ENCODE measurements at places on chromosomes 5 and 9.

DNA sequence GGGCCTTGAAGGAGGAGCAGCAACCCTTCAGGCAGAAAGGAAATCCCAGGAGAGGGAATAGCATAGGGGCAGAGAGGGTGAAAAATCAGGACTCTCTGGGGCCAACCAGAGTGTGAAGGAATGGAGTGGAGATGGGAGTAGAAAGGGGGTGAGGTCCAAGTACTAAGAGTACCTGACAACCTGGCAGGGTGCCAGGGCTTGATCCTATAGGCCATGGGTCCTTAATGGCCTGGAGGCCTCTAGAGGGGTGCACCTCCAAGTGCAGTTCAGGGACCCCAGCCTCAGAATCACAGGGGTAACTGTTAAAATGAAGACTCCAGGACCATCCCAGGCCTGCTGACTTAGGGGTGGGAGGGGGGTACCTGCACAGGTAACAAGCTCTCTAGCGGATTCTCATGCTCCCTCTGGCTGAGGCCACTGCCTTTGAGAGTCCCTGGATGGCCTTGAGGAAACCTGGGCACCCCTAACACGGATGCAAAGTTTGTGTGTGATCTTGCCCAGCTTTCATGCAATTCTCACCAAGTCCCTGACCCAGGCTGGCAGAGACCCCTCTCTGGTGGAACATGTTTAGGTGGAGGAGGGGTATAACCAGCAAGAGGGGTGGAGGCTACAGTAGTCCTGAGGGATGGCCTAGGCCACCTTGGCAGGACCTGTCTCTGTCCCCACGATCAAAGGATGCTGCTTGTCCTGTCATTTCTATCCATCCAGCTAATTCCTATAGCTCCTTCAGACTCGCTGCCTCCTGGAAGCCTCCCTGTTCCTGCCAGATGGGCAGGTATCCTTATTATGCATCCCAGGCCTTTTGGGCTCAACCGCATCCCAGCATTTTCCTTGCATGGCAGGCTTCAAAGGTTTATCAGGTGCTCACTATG lies 17.6 kb upstream of the CSF1R start:
- DNase-seq = no peak

- DNase-seq = no peak
Measured at GRCh38 chr9:30504502-30504905, 1879.9 kb upstream of the ACO1 start.

DNA sequence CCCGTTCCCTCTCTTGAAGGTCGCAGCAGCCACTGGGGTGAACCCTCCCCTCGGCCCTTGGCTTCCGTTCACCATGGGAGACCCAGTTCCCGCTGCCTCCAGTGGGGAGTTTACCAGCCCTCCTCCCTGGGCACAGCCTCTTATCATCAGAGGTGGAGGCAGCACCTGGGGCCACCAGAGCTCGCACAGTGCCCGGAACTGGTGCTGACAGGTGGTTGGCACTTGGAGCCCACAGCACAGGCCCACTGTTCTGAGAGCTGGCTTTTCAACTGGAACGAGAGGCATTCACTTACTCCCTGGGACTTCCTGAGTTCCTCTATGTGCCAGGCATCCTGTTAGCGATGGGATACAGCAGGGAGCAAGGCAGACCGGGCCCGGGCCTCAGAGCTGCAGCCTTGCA lies 106.8 kb upstream of the FCN2 start:
- no peak for DNase-seq

GRCh38 chr5:167653645-167654106 lies 637.8 kb upstream of the WWC1 start:
- DNase-seq = no peak

- DNase-seq = no peak
Measured at GRCh38 chr5:111582993-111583601, 70.8 kb upstream of the STARD4 start.

DNA sequence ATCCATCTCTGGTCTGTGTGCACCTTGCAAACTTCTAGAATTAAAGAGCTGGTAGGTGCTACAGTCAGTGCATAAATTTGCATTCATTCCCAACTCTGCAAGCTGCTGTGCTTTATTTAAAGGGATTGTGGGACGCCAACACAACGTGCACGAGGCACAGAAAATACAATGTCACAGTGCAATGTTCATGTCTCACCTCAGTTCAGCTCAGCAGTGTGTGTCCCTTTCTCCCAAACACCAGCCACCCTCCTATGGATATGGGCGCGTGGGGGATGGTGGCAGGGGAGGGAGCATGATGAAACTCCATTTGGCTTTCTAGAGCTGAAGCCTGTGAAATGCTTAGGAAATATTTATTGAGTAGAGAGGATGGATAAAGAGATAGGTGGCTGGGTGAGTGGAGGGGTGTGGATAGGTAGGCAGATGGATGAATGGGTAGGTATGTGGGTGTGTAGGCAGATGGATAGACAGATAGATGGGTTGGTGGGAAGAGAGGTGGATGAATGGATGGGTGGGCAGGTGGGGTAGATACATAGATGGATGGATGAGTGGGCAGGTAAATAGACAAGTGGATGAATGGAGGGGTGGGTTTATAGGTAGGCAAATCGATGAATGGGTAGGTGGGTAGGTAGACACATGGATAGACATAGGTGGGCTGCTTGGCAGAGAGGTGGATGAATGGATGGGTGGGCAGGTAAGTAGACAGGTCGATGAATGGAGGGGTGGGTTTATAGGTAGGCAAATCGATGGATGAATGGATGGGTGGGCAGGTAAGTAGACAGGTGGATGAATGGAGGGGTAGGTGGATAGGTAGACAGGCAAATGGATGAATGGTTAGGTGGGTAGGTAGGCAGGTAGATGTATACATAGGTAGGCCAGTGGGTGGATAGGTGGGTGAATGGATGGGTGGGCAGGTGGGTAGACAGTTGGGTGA lies 92.7 kb upstream of the FCN2 start:
- no peak for DNase-seq

- no peak for DNase-seq
Measured at GRCh38 chr9:121283080-121283398, 15.1 kb downstream of the GSN start.

DNA sequence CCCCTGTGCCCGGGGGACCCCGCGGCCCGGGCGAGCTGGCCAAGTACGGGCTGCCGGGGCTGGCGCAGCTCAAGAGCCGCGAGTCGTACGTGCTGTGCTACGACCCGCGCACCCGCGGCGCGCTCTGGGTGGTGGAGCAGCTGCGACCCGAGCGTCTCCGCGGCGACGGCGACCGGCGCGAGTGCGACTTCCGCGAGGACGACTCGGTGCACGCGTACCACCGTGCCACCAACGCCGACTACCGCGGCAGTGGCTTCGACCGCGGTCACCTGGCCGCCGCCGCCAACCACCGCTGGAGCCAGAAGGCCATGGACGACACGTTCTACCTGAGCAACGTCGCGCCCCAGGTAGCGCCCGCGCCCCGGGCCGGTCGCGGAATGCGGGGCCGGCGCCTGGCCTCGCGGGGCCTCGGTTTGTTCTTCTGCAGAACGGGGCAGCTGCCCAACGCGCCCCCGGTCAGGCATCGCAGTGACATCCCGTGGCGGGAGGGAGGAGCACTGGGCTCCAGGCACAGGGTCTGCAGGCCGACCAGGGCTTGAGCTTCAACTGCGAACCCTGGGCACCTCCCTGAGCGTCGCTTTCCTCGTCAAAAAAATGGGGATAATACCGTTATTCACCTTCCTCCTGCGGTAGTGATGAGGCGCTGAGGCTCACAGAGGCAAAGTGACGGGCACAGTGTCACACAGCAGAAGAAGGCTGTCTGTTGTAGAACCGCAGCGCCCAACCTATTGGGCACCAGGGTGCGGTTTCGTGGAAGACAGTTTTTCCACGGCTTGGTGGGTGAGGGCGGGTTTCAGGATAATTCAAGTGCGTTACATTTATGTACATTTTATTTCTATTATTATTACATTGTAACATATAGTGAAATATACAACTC lies 777 bp downstream of the ENDOG start:
- DNase-seq = peak; percentile 27

- DNase-seq = no peak
Measured at GRCh38 chr9:119639287-119639955, 270.2 kb upstream of the BRINP1 start.

DNA sequence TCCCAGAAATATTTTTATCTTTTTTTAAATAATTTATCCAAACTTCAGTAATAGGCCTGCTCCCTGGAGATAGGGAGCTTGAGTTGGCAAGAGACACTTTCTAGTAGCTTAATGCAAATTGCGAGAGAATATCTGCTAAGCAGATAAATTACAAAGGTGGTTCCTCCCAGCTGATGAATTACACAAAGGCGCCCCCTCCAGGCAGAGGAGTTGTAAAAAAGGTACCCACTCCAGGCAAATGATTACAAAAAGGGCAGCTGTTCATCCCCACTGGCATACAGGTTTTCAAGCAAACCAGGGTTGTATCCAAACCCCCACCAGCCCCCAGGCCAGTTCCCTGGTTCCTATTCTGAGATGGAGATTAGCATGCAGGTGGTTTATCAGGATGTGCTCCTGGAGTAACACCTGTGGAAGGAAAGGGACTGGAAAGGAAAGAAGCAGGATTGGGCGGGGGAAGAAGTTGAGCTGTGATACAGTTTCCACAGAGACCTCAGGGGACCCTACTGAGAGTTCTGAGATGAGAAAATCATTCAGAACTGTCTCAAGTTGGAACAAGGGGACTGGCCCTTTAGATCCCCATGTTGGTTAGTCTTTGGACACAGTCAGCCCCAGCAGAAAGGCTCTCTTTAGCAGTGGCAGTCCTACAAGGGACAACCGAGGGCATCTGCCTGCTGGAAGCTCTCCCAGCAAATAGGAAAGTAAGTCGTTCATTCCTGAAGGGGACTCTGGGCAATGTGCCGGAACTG lies 25.5 kb downstream of the ESM1 start:
- no peak for DNase-seq

- DNase-seq = no peak
Measured at GRCh38 chr5:56851258-56851941, 36.1 kb downstream of the MAP3K1 start.

DNA sequence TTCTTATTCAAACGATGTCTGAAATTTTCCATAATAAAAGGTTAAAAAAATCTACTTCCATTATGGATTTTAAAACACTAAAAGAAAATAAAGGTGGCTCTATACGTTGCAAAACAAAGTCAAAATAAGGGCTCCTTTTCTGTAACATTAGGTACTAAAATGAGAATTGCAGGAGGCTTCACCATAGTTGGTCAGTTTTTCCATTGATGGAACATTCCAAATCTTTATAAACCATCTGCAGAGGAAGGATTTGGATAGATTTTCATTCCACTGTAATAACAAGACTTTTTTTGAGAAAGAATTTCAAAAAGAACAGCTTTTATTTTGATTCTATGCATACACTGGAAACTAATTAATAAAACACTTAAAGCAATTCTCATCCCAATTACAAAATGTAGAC lies 145.6 kb downstream of the LURAP1L start:
- no peak for DNase-seq

DNA sequence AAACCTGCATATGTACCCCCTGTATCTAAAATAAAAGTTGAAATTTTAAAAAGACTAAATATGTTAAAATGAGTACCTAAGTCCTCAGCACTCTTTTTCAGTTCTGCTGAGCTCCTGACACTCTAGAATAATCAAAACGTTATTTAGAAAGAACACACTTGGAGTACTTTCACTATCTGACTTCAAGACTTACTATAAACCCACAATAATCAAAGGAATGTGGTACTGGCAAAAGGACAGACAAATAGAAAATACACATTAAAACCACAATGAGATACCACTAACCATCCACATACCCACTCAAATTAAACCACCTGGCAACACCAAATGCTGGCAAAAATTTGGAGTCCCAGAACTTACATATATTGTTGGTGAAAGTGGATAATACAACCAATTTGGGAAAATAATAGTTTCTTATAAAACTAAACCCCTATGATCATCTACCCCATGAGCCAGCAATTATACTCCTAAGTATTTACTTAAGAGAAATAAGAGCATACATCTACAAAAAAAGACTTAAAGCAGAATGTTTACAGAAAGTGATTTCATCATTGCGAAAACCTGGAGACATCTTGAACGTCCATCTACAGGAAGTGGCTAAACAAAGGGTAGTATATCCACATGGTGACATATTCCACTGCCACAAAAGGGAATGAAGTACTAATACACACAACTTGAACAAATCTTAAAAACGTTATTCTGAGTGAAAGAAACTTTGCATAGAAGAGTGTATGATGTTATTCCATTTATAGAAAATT lies 12.8 kb upstream of the PRSS3 start:
- no peak for DNase-seq

GRCh38 chr9:128056086-128056485 lies 11.0 kb downstream of the NAIF1 start:
- DNase-seq = no peak

DNA sequence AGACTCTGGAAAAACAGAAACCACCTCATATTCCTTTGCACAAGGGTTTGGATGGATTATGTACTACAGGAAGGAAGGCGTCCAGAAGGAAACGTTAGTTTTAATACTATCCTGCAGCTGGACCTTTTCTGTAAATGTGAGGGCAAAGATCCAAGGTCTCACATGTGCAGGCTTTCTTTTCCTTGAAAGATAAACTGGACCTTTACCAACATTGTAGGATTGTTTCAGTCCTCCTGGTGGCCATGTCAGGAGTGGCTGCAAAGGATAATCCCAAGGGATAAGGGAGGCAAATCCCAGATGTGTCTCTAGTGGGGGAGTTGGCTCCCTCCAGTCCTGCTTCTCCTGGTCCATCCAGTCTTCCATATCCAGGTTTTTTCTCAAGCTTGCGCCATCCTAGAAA lies 397.5 kb downstream of the HTR1A start:
- DNase-seq = no peak

- no peak for DNase-seq
Measured at GRCh38 chr5:9112520-9113291, 433.2 kb downstream of the SEMA5A start.

DNA sequence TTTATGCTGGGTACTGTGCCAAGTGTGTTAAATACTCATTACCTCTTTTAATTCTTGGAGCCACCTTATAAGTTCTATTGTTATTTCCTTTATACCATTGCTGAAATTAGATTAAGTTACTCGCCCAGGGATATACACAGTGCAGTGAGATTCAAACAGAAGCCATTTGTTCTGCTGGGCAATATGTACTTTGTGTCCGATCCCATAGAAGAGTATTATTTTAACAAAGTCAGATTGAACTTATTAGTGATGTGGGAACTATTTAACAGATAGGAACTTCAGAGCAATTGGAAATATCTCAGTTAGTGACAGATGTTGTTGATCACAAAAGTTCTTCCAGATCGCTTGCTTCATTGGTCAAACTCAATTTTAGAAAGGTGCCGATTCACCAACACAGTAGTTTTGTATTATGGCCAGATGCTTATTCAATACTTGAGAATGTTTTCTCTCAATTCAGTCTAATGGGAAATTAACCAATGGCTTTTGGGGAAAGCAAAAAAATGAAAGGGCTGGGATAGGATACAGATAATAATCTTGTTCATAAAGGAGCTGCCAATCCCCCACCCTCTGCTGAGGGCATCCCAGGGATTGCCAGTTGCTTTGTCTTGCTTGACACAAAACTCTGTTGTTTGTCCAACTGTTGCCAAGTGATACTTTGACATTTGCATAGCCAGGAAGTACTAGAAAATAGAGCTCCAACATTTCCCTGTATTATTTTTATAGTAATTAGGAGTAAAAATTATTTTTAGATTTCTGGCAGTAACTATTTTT lies 94.8 kb upstream of the SEMA6A start:
- DNase-seq = no peak

Measured in T-helper 17 cell (primary cell).